ENCODE measurements at places on chromosomes 16 and 17.

DNA sequence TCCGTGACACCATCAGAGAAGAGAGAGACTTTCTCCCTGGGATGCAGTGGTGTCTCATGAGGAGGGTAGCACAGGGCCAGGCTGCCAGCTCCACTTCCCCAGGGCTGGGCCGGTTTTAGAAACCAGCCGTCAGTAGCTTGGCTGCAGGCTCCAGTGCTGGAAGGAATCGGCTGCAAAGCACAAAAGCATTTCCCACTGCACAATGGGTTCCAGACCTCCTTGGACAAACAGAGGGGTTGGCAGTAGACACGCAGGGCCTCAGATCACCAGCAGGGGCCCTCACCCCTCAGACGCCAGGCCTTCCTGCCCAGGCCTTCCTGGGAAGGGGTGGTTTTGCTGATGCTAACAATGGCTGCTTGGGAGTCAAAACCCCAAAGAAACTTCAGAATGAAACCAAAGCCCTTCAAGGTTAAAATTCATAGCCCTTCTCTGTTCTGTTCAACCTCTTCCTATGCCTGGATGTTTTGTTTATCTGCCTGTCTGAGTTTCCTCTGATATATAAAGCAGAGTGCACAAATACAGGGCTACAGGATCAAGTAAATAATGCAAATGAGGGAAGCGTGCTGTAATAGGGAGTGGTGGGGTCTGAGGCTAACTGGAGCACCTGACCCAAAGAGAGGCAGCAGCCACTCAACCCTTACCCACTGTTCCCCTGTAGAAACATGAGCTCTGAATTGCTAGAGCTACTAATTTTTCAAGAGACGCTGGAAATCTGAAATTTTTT is 26.2 kb downstream of the TEKT5 start:
- no peak for DNase-seq

DNA sequence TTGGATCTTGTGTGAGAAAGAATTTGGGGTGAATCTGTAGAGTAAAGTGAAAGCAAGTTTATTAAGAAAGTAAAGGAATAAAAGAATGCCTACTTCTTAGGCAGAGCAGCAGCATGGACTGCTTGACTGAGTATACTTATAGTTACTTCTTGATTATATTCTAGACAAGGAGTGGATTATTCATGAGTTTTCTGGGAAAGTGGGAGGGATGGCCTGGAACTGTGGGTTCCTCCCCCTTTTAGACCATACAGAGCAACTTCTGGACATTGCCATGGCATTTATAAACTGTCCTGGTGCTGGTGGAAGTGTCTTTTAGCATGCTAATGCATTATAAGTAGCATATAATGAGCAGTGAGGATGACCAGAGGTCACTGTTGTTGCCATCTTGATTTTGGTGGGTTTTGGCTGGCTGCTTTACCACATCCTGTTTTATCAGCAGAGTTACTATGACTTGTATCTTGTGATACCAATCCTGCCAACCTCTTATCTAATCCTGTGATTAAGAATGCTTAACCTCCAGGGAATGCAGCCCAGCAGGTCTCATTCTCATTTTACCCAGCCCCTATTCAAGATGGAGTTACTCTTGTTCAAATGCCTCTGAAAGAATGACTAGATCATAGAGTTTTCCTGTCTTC is 58.7 kb downstream of the HSD17B2 start:
- no peak for DNase-seq

- DNase-seq, result peak; percentile 18
These were observed 17.5 kb downstream of the COG7 start for GRCh38 chr16:23435500-23435899.

DNA sequence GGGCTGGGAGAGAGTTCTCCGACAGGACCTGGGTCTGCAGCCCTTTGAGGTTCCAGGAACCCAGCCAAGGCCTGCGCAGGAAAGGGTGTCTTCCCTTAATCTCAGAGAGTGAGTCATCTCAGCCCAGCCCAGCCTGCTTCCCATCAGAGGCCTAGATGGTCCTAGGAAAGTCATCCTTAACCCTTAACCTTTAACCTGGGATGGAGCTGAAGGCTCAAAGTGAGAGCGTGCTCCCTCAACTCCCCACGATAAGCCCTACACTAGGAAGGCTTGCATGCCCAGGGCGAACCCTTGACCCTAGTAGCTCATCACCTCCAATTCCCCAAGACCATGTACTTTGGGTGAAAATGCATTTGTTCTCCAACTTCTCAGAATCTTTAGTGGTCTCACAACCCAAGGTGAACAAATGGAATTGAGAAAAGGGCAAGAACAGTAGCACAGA is 4.8 kb upstream of the ATXN7L3 start:
- no peak for DNase-seq

GRCh38 chr16:84314814-84315213 is 20.1 kb downstream of the WFDC1 start:
- DNase-seq, result no peak

DNA sequence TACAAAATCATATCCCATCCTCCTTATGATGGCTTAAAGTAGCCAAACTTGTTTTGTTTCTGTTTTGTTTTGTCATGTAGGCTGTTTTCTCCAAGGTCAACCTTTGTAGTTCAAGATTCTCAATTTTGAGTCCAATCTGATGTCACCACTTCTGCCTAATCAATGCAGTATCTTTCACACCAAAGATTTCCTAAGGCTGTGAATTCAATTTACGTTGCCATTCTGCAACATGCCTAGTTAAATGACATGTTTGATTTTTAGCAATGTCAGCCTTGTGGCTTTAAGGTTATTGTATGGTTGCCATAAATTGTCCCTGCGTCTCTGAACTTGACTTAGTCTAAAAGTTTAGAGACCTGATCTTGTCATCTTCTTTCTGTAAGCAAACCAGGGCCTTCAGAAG is 20.4 kb downstream of the ZNF213 start:
- DNase-seq, result no peak

DNA sequence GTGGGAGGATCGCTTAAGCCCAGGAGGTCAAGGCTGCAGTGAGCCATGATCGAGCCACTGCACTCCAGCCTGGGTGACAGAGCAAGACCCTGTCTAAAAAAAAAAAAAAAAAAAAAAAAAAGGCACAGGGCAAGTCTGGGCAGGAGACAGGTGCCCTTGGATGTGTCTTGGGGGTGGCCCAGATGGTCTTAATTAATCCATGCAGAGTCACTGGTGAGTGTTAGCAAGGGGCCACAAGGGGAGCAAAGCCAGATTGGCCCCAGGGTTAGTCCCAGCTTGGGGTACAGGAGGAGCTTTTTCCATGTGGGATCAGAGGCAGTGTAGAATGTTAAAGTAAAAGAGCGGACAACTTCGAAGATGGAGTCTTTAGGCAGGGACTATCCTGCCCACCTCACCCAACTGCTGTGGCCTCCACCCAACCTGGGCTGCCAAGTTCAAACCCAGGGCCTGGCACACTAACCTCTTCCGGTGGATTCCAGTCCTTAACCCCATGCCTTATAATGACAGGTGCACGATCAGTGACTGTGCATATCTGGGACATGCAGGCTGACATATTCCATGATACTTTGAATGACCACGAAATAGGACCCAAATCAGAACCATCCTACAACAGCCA is 32.2 kb upstream of the MFSD6L start:
- DNase-seq, result no peak

- DNase-seq, result no peak
These were observed 19.0 kb downstream of the IGF2BP1 start for GRCh38 chr17:49015924-49016774.

DNA sequence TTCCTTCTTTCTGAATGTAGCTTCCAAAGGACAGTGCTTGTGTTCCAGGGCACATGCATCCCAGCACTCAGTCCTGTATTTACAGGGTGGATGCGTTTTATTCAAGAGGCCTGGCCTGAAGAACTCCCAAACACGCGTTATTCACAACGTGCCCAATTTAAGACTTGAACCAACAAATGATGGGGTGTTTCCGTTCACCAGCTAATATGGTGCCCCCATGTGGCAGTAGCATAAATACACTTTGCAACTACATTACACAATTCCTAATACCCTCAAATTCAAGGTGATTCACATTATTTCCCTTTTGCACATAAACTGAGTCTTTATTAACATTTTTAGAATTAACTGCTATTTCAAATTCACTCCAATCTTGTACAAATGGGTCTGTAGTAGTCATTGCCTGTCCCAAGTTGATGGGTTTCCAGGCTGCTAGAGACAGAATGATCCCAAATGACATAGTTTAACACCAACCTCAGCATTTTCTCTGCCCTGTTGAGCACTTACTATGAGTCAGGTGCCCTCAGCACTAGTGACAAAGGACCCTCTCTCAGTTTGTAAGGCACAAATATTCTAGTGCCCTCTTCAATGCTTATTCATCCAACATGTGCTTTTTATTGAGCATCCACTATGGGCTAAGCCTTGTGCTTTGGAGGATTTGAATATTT is 26.9 kb downstream of the HSD17B2 start:
- no peak for DNase-seq

DNA sequence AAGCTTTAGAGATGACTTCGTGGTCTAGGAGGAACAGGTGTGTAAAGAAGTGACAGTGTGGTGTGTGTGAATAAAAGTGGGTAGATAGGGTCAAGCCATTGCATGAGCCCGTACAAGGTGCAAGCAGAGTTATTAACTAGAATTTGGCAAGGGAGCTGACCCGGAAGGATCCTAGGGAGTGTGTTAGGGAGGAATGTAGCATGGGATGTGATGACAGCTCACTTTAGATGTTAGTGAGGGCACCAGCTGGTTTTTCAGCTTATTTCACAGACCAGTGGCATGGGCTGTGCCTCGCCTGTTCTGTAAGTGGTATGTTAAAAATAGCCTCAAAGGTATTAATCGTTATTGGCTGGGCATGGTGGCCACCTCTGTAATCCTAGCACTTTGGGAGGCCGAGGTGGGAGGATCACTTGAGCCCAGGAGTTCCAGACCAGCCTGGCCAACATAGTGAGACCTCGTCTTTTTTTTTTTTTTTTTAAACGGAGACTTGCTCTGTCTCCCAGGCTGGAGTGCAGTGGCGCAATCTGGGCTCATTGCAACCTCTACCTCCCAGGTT is 8.3 kb downstream of the ANKRD40CL start:
- no peak for DNase-seq
